ENCODE measurements at places on chromosomes 7 and 10.

DNA sequence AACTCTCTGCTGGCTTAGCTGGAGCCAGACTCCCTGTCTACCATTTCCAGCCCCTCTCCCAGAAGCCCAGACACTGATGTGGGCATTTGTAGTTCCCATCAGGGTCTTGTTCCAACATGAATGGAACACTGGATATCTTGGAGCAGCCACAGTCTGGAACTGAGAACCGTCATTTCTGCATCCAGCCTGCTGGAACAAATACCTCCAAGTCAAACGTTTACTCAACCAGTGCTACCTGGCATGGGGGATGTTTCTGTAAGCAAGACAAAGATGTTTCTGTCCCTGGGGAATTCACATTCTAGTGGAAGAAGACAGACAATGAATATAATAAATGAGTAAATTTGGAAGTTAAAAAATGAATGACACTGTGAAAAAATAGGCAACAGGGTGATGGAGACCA is 70.8 kb upstream of the ZNF438 start:
- no peak for DNase-seq

DNA sequence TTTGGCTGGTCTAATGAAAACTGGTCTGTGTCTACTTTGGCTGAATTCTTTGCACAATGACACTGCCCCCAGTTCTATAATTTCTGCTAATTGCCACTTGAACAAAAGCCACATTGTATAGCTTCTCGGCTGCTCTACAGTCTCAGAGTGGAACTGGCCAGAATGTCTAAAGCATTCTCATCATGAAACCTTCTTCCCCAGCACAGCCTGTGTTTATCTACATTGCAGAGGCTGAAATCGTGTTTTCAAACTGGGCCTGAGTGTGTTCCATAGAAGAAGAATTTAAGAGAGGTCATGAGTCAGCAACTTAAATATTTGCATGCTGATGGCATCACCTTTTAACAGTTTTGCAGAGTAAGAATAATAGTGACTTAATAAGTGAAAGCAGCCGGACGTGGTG is 177.2 kb downstream of the BUB3 start:
- no peak for DNase-seq

DNA sequence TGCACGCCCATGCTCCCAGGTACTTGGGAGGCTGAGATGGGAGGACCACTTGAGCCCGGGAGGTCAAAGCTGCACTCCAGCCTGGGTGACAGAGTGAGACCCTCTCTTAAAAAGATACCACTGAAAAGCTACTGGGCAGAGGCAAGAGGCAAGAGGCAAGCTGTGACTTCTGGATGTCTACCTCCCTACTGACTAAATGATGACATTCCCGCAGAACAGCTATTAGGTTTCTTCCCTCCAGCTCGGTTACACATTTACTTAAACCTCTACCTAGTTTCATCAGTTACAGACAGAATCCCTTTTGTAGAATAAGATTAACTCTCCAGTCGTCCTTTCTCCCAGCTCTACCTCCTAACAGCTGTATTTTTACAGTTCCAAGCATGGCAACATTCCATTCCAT is 21.2 kb downstream of the RHEB start:
- DNase-seq: no peak

- no peak for DNase-seq
Measured at GRCh38 chr7:155581107-155581830, 34.9 kb upstream of the CNPY1 start.

- DNase-seq: no peak
Measured at GRCh38 chr7:37943905-37944736, 23.7 kb downstream of the EPDR1 start.

DNA sequence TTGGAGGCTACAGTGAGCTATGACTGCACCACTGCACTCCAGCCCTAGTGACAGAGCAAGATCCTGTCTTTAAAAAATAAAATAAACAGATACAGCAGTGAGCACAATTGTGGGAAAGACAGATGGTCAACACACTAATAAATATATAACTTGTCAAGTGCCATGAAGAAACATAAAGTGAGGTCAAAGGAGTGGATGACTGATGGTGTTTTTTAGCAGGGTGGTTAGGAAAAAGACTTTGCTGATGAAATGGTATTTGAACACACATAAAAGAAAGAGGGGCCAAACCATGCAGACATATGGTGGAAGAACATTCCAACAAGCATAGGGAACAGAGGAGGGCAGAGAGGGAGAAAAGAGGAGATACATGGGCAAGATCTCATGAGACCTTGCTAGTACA is 392.7 kb upstream of the AUTS2 start:
- DNase-seq: no peak

DNA sequence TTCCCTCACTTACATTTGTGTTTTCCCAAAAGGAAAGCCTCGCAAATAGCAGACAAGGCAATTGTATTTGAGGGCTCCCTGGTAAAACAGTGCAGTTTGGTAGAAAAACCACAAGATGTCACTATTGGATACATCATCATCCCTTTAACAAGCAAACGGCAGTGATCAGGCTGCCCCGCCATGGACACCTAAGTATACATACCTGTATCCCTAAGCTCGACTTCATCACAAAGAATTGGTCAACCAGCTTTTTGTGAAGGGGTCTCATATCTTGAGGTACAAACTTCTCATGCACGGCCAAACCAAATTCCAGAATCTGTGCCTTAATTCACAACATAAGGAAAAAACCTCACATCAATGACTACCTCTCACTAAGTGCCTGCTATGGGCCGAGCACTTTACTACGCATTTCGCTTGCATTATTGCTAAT is 179.5 kb upstream of the IMMP2L start:
- DNase-seq: peak; percentile 32

GRCh38 chr10:8327140-8327423 is 272.6 kb downstream of the GATA3 start:
- DNase-seq: no peak

- DNase-seq: no peak
Measured at GRCh38 chr10:122227754-122228153, 43.3 kb upstream of the BTBD16 start.

- DNase-seq: no peak
Measured at GRCh38 chr10:45241865-45242520, 73.4 kb downstream of the OR13A1 start.

GRCh38 chr7:108528183-108528712 is 2.3 kb upstream of the PNPLA8 start:
- no peak for DNase-seq

- DNase-seq: no peak
Measured at GRCh38 chr7:14818871-14819270, 83.7 kb downstream of the DGKB start.

DNA sequence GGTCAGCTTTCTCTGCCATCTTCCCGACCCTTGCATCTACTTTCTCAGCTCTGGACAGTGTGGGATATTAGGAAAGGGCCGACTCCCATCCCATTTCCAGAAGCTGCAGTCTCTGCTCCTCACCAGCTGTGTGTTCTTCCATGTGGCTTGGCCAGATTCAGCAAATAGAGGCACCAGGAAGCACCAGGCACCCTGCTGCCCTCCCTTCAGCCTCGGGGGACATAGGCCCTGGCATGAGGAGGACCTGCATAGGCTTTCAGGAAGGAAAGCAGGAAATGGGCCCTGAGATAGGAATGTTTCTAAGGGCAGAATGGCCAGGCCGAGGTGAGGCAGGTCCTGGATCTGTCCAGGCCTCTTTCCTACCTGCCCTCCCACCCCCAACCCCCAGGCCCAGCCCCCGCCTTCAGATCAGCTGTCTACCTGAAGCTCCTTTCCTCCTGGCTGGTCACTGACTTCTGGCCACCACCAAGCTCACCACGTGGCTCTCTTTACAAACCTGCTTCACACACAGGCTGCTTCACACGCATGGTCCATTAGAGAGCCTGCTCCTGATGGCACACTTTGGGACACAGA is 27.5 kb upstream of the PURB start:
- no peak for DNase-seq

DNA sequence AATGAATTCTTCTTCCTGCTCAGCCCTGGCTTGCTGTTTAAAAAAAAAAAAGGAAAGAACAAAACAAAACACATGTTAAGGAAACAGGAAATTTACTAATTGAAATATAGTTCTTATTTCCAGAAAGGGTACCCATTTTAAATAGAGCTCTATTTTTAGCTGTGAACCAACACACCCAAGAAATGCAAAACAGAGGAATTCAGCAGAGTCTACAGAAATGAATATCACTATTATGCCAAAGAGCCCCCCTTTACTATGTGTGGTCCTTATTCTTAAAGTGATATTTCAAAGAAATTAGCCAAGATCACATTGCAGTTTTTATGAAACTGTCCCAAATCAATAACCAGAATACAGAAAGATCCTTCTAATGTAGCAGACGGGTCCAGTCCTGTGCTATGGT is 53.7 kb downstream of the CCDC6 start:
- no peak for DNase-seq

- DNase-seq: no peak
Measured at GRCh38 chr7:137354961-137355360, 11.4 kb upstream of the PTN start.

GRCh38 chr7:103717574-103717973 is 271.6 kb upstream of the SLC26A5 start:
- no peak for DNase-seq

- DNase-seq: no peak
Measured at GRCh38 chr10:89845541-89846280, 144.3 kb downstream of the KIF20B start.

- DNase-seq: no peak
Measured at GRCh38 chr7:1555046-1555812, 776 bp downstream of the TMEM184A start.

DNA sequence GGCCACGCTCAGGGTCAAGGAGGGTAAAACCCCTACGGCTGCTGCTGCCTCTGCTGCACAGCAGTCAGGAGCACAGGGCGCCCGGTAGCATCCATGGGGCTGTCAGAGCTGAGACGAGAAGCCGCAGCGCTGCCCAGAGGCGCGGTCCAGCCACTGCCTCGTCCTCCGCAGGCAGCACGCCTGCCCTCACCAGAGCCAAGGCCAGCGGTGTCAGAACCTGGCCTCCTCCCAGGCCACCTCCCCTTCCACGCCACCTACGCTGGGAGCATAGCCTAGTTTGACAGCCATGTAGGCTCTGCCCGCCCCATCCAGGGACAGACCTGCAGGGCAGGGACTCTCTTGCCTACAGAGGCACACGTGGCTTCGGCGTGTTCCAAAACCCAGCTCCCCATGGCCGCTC is 16.2 kb downstream of the INTS1 start:
- DNase-seq: no peak

- no peak for DNase-seq
Measured at GRCh38 chr7:99521399-99521798, 16.9 kb downstream of the ZKSCAN5 start.

DNA sequence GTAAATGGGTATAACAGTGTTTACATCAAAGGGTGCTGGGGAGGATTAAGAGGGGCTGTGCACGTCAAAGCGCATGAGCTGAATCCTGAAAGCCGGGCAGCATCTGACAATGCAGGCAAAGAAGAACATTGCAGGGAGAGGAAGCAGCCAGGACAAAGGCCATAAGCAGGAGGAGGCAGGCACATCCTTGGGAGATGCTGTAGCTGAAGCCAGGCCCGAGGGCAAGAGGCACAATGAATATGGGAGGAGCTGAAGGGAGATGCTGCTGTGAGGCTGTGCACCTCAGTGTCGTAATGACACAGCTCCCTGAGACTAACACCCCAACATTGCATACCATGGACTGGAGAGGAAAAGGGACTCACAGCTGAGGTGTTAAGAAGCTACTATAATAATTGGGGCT is 129.2 kb downstream of the BTAF1 start:
- DNase-seq: no peak

DNA sequence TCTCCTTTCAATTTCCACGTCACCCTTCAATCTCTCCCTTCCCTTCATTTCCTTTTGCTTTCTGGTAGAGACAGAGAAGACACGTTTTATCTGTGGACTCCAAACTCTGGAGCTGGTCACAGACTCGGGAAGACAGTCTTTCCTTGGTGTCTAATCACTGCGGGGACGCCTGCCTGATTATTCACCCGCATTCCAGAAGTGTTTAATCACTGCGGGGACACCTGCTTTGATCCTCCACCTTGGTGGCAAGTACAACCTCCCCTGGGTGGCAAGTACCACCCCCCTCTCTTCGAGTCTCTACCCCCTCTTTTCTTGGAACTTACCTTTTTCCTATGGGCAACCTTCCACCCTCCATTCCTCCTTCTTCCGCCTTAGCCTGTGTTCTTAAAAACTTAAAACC is 15.3 kb upstream of the LRRC61 start:
- DNase-seq: no peak

Data from activated CD4-positive, alpha-beta memory T cell treated with anti-CD3 and anti-CD28 coated beads for 36 hours (primary cell).